ENCODE measurements at places on chromosomes 6 and 20.
A peak's percentile ranks its signal among the peaks of the same experiment; 100 is the strongest.

DNA sequence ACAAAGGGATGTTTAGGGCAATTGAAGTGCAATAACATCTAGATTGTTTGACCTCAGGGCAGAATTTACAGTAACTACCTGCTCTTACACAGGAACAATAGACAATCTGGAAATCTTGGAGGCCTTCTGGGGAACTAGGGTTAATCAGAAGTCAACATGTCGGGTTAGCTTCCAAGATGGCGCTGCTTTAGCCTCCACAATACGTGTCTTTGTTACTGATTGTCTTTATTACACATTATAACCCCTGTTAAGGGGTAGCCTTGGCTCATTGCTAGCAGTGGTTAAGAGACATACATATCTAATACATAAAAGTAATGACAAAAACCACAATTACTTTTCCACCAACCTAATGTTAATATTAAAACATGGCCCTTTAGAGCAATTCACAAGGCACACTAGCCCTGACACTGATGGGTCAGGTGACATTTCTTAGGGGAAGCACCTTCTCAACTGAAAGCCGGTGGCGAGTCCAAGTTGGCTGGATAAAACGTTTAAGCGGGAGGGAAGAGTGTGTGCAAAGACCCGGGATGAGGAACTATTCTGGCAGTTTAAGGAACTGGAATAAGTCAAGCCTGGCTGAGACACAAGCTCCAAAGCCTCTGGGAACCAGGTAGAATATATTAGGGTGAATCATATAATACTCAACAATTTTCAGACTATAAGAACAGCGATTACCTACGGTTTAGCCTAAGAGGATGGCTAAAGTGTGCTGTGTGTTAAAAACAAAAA is 236.9 kb downstream of the BCAS1 start:
- DNase-seq: no peak

- DNase-seq: no peak
Observed at GRCh38 chr6:16511723-16512489, 249.4 kb downstream of the ATXN1 start.

- no peak for DNase-seq
Observed at GRCh38 chr6:125237764-125238163, 64.0 kb downstream of the HDDC2 start.

GRCh38 chr20:12177657-12178293 is 260.1 kb downstream of the BTBD3 start:
- DNase-seq: peak; percentile 6

DNA sequence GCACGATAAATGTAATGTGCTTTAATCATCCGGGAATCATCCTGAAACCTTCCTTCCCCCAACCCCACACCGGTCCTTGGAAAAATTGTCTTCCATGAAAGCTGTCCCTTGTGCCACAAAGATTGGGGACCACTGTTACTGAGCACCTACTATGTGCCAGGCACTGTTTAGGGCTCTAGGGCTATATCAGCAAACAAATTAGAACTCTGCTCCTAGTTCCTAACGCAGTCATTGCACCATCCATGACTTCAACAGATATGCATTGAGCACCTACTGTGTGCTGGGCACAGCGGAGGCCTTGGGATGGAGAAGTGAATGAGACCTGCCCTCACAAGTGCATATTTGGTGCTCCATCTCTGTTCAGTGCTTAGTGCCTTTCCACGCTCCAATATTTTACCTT is 50.3 kb upstream of the BLCAP start:
- no peak for DNase-seq

- no peak for DNase-seq
Observed at GRCh38 chr20:3990716-3991115, 24.6 kb downstream of the RNF24 start.

GRCh38 chr6:35629876-35630378 is 58.8 kb downstream of the FKBP5 start:
- DNase-seq: no peak

GRCh38 chr6:118525913-118526780 is 21.9 kb upstream of the PLN start:
- no peak for DNase-seq

DNA sequence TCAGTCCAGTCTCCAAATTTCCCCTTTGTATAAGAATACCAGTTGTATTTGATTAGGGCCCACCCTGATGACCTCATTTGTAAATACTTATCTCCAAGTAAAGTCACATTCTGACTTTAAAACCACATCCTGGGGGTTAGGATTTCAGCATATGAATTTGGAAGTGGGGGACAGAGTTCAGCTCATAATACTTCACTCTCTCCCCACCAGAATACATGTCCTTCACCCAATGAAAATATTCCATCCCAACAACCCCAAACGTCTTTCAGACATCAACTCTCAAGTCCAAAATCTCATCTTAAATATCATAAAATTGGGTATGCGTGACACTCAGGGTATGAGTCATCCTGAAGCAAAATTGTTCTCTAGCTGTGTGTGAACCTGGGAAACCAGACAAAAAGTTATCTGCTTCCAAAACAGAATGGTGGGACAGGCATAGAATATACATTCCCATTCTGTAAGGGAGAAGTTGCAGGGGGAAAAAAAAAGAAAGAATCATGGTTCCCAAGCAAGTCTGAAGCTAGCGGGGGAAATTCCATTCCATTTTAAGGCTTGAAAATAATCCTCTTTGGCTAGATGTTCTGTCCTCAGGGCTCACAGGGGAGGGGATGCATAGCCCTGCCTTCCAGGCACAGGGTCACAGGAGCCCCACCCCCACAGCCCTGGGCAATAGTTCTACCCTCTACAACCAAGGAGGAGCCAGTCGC is 113.9 kb downstream of the ADAT2 start:
- peak; percentile 56 for DNase-seq

DNA sequence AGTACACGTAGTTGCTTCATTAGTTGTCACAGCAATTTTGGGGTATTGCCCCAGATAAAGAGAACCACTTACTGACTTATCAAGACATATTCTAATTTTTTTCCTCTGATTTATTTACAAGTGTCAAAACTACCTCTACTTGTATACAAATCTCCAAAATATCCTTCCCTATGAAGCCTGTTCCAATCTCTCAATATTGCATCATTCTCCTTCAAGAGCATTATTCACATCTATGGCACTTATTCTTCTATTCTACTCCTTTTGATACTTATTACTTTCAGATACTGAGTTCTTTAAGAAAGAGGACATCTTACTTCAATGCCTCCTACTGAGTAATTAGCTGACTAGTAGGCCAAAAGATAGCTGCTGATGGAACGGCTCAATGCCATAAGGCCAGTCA is 105.2 kb downstream of the SMLR1 start:
- DNase-seq: no peak

- DNase-seq: peak; percentile 71
Observed at GRCh38 chr6:36984581-36985416, 1.2 kb downstream of the MTCH1 start.

DNA sequence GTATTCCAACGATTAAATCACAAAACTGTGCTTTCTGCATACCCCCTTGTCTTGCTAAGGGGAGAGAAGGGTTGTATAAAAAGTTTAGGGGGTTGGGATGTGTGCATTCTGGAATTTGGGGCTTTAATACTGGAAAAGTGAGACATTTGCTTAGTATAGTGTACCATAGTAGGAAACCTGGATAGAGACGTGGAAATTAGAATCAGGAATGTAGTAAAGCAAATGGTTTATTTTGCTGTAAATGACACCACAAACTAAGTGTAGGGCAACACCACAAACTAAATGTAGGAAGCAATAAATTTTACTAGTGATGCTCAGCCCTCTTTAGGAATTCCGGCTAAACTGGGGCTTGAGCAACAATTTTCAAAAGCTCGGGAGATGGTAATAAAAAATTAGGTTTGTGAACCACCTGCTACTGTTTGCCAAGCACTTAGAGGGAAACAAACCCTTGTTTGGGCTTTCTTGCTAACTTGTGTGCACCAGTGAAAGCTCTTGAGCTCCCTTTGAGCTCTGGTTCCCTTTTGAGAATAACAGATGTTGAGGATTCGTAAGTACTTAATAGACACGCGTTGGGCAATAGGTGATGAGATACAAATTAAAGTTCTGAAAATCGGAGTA is 13.8 kb downstream of the BRD2 start:
- DNase-seq: no peak

GRCh38 chr6:45609141-45609638 is 231.5 kb upstream of the SUPT3H start:
- DNase-seq: peak; percentile 87

GRCh38 chr6:109579361-109579760 is 96.3 kb upstream of the ZBTB24 start:
- peak; percentile 13 for DNase-seq

DNA sequence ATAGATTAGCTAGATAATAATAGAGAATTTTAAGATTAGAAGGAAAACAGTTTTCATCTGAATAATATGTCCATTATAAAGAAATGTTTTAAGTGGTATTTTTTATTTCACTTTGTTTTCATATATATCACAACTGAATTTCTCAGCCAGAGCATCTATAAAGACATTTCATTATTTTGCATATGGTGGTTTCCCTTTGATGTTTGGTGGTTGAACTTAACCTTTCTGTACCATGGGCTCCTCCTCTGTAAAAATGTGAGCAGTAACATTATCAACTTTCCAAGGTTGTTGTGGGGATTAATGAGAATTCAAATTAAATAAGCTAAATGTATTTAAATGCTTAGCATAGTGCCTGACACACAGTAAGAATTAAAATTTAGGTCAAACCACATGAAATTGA is 119.8 kb upstream of the QKI start:
- DNase-seq: no peak

GRCh38 chr6:45369870-45370269 is 7.9 kb downstream of the SUPT3H start:
- DNase-seq: no peak

DNA sequence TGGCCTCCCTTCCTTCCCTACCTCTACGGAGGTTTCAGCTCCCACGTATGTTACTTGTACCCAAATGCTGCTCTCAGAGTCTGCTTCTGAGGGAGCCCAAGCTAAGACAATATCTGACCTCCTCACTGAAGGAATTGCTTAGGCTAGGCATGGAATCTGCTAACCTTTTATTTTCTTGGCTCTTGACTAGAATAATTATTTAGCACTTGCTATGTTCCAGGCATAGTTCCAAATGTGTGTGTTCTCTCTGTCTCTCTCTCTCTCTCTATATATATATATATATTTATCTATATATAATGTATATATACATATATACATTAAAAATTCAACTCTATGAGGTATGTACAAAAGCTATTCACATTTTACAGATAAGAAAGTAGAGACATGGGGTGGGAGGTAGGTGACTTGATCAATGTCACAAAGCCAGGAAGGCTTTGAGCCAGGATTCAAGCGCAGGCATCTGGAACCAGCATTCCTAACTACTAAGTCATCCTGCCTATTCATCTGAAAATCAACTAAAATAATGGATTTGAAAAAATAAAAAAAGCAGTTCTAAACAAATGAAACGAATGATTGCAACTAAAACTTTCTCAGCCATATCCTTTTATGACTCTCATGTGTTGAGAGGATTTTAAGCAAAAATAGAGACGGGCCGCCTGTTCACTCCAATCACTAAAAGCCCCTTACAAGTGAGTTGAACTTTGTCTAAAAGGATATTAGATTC is 189.7 kb upstream of the JAG1 start:
- peak; percentile 71 for DNase-seq

- DNase-seq: no peak
Observed at GRCh38 chr20:31590717-31591225, 14.3 kb upstream of the ID1 start.

GRCh38 chr20:49557449-49557848 is 10.5 kb downstream of the PTGIS start:
- DNase-seq: no peak

DNA sequence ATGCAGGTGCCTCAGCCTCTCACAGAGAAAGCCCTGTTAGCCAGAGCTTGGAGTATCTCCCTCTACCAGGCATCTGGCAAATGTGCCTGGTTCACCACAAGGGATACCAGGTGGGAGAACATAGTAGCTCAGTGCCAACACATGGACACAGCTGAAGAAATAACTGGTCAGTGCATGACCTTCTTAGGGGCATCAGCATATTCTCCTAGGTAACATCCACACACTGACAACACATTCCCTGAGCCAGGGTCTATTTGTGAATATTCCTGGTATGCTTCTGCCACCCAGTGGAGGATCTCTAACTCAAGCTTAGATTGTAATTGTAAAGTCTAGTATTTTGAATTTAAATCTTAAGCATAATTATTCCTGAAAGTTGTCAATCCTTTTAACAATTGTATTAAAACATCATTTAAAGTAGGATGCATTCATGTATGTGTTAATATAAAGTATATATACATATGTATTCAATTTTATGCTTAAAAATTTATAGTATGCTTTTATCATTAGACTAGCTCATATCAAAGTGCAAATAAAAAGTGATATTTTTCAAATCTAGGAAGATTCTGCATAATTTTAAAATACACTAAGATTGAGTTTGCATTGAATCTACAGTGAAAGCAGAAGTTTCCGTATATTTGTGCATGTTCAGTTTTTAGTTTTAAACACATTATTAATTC is 45.3 kb upstream of the COL21A1 start:
- peak; percentile 68 for DNase-seq

DNA sequence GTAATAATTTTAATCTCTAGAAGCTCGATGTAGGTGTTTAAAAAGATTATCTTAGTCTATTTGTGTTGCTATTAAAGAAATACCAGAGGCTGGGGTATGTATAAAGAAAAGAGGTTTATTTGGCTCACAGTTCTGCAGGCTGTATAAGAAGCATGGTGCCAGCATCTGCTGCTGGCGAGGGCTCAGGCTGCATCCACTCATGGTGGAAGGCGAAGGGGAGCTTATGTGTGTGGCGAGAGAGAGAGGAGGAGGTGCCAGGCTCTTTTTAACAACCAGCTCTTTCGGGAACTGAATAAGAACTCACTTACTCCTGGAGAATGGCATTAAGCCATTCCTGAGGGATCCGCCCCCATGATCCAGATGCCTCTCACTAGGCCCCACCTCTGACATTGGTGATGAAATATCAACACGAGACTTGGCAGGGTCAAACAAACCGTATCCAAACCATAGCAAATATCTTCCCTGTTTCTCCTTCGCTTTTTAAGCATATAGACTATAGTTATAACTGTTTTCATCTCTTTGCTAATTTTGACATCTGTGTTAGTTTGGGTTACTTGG is 24.5 kb downstream of the CHMP4B start:
- no peak for DNase-seq

GRCh38 chr20:25178563-25179438 is 16.7 kb upstream of the ENTPD6 start:
- peak; percentile 97 for DNase-seq

DNA sequence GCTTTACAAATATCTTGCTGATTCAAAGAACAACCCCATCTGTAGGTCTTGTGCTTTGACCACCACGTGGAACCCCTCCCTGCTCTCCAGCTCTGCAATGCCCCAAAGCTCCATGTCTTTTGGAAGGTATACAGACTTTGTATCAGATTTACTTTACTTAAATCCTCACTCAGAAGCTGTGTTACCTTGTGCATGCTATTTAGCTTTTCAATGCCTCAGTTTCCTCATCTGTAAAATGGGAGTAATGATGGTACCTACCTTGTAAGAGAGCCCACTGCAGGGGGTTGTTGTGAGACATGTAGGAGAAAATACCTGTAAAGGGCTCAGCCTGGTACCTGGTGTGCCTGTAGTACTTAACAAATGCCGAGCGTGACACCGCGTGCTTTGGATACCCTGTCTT is 200.2 kb upstream of the CHD6 start:
- DNase-seq: no peak

GRCh38 chr6:161462148-161462547 is 188.3 kb upstream of the AGPAT4 start:
- no peak for DNase-seq

Data from HCEC 1CT (cell line).